Activated T-cell treated with anti-CD3 and anti-CD28 coated beads, Interleukin-2, amount 50 U/mL, for 72 hours (primary cell): ENCODE measurements at places on chromosomes 1 and 21. TPM values are rescaled to one million over a fixed set of nuclear protein-coding genes. Genes with fewer than 3 reads are reported as not detected.

PCP4L1 gene
- 1.2 TPM for total RNA-seq

PLXNA2 gene
- total RNA-seq: 0.07 TPM

HUNK gene
- not detected for total RNA-seq

PTP4A2 gene
- 541 TPM for total RNA-seq

GBP5 gene
- 135 TPM for total RNA-seq

DISC1 gene
- 2.9 TPM for total RNA-seq

TNNI3K gene
- not detected for total RNA-seq

OR2T11 gene
- total RNA-seq: not detected

SELP gene
- 1.6 TPM for total RNA-seq

SYF2 gene
- 78.0 TPM for total RNA-seq

SIM2 gene
- 1.9 TPM for total RNA-seq

S100A14 gene
- 0.26 TPM for total RNA-seq

DNA sequence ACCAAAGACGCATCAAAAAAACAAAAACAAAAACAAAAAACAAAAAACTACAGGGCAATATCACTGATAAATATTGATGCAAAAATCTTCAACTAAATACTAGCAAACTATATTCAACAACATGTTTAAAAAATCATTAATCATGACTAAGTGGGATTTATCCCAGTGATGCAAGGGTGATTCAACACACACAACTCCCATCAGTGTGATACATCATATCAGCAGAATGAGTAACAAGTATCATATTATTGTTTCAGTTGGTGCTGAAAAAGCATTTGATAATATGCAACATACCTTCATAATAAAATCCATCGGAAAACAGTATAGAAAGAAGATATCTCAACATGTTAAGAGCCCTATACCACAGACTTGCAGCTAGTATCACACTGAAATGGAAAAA, 953.0 kb downstream of the AMY1C start:
- H3K36me3 ChIP-seq: no peaks in the 10 kb centered on the region
- H3K27ac ChIP-seq: no peak overlapping the region
- no peak overlapping the region for H3K4me3 ChIP-seq
- DNase-seq: no peak
- no peaks in the 10 kb centered on the region for H3K27me3 ChIP-seq
- H3K4me1 ChIP-seq: no peaks in the 10 kb centered on the region

GRCh38 chr21:14088391-14088790, 122.4 kb downstream of the LIPI start:
- peaks cover 8% of the 10 kb centered on the region for H3K36me3 ChIP-seq
- H3K27ac ChIP-seq: no peak overlapping the region
- peaks cover 45% of the 10 kb centered on the region for H3K4me1 ChIP-seq
- H3K4me3 ChIP-seq: no peak overlapping the region
- H3K27me3 ChIP-seq: no peaks in the 10 kb centered on the region

GRCh38 chr1:12341667-12342066, 111.8 kb downstream of the VPS13D start:
- peak; percentile 37 for DNase-seq
- H3K36me3 ChIP-seq: peaks cover 14% of the 10 kb centered on the region
- H3K4me1 ChIP-seq: peaks cover 55% of the 10 kb centered on the region
- no peak overlapping the region for H3K4me3 ChIP-seq
- H3K27ac ChIP-seq: no peak overlapping the region

- H3K4me1 ChIP-seq: no peaks in the 10 kb centered on the region
- H3K4me3 ChIP-seq: no peak overlapping the region
- peaks cover 17% of the 10 kb centered on the region for H3K27me3 ChIP-seq
These were observed 30.1 kb downstream of the KCNJ6 start for GRCh38 chr21:37886120-37886519.

- H3K36me3 ChIP-seq: no peaks in the 10 kb centered on the region
- H3K4me1 ChIP-seq: no peaks in the 10 kb centered on the region
- H3K4me3 ChIP-seq: no peak overlapping the region
These were observed 50.8 kb downstream of the HS2ST1 start for GRCh38 chr1:86965012-86965826.

DNA sequence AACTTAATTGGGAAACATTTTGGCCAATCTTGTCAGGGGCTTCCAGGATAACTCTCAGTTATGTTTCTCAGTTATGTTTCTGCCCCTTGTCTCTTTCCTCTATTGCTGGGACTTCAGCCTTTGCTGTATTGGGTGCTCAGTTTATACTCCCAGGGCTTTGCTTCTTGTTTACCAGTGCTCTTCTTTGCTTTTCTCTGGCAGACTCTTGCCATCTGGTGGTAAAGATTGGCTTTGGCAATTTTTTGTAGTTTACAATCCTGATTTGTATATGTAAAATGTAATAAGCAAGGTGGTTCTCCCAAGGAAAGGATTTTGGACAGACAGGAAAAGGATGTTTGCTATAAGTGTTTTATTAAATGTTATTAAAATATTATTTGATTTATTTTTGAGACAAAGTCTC, 37.9 kb downstream of the FABP3 start:
- no peak overlapping the region for H3K27ac ChIP-seq
- H3K4me1 ChIP-seq: peaks cover 4% of the 10 kb centered on the region
- no peaks in the 10 kb centered on the region for H3K27me3 ChIP-seq
- DNase-seq: no peak

GRCh38 chr1:14740016-14740415, 141.5 kb downstream of the KAZN start:
- H3K27me3 ChIP-seq: peaks cover 30% of the 10 kb centered on the region
- H3K27ac ChIP-seq: no peak overlapping the region
- H3K36me3 ChIP-seq: no peaks in the 10 kb centered on the region
- no peak overlapping the region for H3K4me3 ChIP-seq

DNA sequence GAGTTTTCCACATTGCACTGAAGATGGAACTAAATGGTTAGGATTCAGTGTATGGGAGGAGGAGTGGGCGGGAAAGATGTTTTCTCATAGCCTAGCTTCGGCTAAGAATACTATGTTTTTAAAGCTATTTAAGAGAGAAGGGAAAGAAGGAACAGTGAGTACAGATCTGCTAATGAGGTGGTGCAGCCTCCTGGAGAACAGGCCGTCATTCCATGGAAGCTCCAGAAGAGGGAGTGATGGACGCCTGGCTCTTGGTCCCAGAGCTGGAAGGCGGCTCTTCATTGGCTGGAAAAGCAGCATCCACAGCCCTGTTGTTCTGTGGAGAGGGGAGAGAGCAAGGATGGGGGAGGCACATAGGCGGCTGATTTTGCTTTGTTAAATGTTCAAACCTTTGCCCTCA, 6.9 kb downstream of the CAMK1G start:
- H3K27ac ChIP-seq: no peak overlapping the region
- H3K4me1 ChIP-seq: no peaks in the 10 kb centered on the region
- no peak for DNase-seq
- H3K4me3 ChIP-seq: no peak overlapping the region

DNA sequence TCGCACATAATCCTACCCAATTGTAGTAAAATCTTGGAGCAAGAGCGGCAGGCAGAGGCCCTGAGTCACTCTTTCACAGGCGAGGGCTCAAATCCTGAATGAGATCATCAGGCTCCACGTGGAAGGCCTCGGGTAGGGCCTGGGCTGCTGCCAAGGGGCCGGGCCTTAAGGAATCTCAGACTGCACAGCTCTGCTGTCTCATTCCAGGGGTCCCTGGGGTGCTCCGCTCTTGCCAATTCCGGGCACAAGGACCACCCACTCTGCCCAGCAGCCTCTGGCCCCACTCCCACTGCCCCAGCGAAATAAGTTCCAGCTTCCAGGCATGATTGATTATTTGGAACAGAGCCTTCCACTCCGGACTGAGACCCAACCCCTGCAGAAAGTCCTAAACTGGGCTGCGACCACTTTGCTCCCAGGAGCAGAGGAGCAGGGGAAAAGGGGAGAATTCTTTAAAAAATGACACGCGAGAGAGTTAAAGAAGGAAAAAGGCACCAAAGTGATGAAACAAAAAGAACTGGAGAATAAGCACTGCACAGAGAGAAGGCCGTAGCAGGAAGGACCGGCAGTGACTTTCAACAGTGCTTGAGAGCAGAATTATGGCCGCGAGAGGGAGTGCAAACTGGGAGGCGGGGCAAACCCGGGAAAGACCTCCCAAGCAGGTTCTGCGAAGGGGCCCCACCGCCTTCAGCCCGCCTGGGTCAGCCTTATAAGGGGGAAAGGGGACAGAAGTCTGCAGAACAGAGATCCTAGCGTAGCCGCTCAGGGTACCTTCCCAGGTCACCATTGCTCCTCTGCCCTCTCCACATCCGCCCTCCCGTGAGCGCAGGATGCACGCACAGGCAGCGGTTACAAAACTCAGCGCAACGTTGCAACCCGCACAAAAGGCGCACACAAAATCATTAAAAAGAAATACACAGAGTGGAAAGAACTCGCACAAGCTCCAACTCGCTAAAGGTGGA, 2.0 kb downstream of the ADAMTS1 start:
- peak overlapping the region; percentile 79 for H3K4me3 ChIP-seq
- H3K36me3 ChIP-seq: peaks cover 2% of the 10 kb centered on the region
- peak; percentile 16 for DNase-seq
- H3K4me1 ChIP-seq: peaks cover 49% of the 10 kb centered on the region

- no peaks in the 10 kb centered on the region for H3K36me3 ChIP-seq
- no peak overlapping the region for H3K27ac ChIP-seq
- H3K4me1 ChIP-seq: no peaks in the 10 kb centered on the region
- H3K27me3 ChIP-seq: no peaks in the 10 kb centered on the region
- no peak overlapping the region for H3K4me3 ChIP-seq
These were observed 449.9 kb downstream of the NUF2 start for GRCh38 chr1:163771637-163772036.

- no peak overlapping the region for H3K4me3 ChIP-seq
- no peaks in the 10 kb centered on the region for H3K27me3 ChIP-seq
- no peak overlapping the region for H3K27ac ChIP-seq
- H3K36me3 ChIP-seq: no peaks in the 10 kb centered on the region
- no peak for DNase-seq
These were observed 363.7 kb downstream of the NEGR1 start for GRCh38 chr1:71918630-71919029.

- no peak for DNase-seq
- H3K4me1 ChIP-seq: no peaks in the 10 kb centered on the region
- no peak overlapping the region for H3K4me3 ChIP-seq
These were observed 16.7 kb upstream of the SPATA6 start for GRCh38 chr1:48488721-48489120.

DNA sequence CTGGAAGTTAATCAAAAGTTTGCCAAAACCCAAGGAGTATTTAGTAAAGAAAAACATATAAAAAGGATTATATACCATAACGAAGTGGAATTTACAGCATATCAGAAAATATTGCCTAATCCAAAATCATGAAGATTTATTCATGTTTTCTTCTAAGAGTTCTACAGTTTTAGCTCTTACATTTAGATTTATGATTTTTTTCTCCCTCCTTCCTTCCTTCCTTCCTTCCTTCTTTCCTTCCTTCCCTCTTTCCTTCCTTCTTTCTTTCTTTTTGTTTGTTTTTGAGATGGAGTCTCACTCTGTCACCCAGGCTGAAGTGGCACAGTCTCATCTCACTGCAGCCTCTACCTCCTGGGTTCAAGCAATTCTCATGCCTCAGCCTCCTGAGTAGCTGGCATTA, 15.7 kb upstream of the PRSS38 start:
- H3K27ac ChIP-seq: no peak overlapping the region
- no peaks in the 10 kb centered on the region for H3K4me1 ChIP-seq

GRCh38 chr21:46120301-46121285, 22.7 kb downstream of the COL6A2 start:
- DNase-seq: no peak
- no peak overlapping the region for H3K27ac ChIP-seq
- no peaks in the 10 kb centered on the region for H3K27me3 ChIP-seq

- no peaks in the 10 kb centered on the region for H3K36me3 ChIP-seq
- H3K4me1 ChIP-seq: peaks cover 15% of the 10 kb centered on the region
- no peak overlapping the region for H3K4me3 ChIP-seq
- DNase-seq: no peak
These were observed 23.7 kb downstream of the FAF1 start for GRCh38 chr1:50936321-50936720.

GRCh38 chr1:195970209-195970608, 638.0 kb downstream of the KCNT2 start:
- no peak for DNase-seq
- H3K27ac ChIP-seq: no peak overlapping the region
- H3K36me3 ChIP-seq: no peaks in the 10 kb centered on the region
- H3K4me1 ChIP-seq: no peaks in the 10 kb centered on the region
- H3K4me3 ChIP-seq: no peak overlapping the region

DNA sequence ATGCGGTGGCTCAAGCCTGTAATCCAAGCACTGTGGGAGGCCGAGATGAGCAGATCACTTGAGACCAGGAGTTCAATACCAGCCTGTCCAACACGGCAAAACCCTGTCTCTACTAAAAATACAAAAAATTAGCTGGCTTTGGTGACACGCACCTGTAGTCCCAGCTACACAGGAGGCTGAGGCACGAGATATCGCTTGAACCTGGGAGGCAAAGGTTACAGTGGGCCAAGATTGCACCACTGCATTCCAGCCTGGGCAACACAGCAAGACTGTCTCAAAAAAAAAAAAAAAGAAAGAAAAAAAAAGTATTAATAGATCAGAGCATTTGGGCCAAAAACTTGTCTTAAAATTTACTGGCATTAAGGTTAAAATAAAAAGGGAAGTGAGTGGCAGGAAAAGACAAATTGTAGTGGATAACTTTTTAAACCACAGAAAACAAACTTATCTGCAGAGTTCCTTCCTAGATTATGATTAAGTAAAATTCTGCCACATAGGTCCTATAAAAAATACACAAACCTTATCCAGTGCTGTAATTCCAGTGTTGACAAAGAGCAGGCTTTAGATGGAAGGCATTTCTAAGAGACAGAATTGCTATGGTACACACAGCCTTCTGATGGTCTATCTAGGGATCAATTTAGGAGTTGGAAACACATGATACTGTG, 53.3 kb downstream of the EIF4G3 start:
- H3K27ac ChIP-seq: no peak overlapping the region
- H3K4me1 ChIP-seq: no peaks in the 10 kb centered on the region
- peaks cover 3% of the 10 kb centered on the region for H3K36me3 ChIP-seq

DNA sequence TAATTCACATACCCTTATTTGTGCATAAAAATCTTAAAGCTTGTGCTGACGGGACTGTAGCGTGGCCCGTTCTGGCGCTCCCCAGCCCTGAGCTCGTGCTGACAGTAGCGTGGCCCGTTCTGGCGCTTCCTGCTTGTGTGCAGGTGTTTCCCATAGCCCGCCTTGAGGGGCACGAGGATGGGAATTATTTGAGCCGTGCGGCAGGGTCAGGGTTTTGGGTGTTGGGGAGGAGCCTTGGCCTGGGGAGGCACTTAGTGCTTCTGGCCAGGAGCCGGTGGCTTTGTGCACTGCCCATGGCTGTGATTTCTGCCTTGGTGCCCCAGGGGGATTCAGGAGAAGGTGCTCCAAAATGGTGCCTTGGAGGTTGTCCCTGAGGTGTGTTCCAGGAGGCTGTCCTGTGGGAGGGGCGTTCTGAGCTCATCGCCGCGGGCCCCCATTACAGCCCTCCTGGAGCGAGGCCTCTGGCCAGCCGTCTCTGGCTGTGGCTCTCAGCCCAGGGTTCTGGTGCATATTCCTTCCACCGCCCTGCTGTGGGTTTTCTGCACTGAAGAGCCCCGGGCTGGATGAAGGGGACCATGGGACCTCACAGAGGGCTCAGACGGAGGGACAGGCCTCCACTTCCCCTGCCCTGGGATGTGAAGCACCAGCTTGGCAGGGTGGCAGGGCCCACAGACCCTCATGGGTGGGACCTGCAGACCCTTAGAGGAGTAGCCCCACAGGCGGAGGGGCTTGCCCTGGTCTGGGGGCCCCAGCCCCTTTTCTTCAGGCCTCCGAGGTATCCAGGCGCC, 6.6 kb downstream of the SLX9 start:
- no peak overlapping the region for H3K4me3 ChIP-seq
- no peak overlapping the region for H3K27ac ChIP-seq
- peaks cover 2% of the 10 kb centered on the region for H3K36me3 ChIP-seq
- no peak for DNase-seq
- H3K4me1 ChIP-seq: peaks cover 33% of the 10 kb centered on the region
